ENCODE measurements at places on chromosomes 11 and 22.

- DNase-seq, result no peak
Measured at GRCh38 chr11:63793161-63793560, 20.1 kb upstream of the SPINDOC start.

GRCh38 chr11:72330131-72330727, 86.3 kb upstream of the PHOX2A start:
- no peak for DNase-seq

GRCh38 chr22:39205344-39206021, 39.3 kb downstream of the PDGFB start:
- peak; percentile 79 for DNase-seq

DNA sequence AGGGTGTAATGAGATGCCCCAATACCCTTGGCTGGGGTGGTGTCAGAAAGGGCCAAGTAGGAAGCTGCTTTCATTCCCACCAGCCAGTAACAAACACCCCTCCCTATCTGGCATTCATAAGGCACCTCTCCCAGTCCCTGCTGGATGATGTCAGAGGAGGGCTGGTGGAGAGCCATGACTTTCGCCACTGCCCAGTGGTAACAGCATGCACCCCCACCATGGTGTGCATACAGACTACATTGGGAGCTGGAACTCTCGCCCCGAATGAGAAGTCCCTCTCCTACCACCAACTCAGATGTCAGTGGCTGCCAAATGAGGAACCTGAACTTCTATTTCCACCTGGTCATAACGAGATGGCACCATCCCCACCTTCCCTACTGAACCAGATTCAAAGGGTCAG, 73.3 kb downstream of the SGSM3 start:
- no peak for DNase-seq

DNA sequence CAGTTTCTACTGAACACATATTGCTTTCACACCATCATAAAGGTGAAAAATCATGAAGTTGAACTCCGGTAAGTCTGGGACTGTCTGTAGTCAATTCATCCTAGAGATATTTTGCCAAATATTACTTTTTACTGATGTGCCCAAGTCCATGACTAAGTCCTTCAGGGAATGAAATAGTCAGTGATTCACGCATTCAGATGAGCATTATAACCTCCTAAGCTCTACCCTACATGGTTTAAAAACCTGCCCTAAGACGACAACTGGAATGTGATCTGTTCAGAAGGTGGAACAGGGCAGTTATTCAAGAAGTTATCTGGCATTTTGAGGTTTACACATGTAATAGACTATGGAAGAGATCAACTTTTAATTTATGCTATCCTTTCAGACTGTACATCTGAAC, 125.6 kb downstream of the TRPC6 start:
- DNase-seq, result no peak

GRCh38 chr22:23692598-23693291, 1.9 kb downstream of the RGL4 start:
- no peak for DNase-seq

DNA sequence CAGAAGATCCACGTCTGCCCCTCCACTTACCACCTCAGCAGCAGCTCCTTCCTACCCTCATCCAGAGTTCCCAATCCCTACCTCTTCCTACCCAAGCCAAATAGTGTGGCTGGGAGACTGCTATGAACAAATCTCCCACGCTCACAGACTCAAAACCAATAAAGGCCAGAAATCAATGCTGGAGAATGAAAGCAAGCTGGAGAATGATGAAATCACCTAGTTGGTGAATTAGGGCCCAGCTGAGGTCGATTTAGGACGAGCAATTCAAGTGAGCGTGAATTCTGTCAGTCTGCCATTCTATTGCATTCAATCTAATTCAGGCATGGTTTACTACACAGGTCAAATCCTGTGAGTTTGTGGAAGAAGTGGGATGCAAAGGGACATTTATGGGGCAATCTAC, 22.5 kb downstream of the COMMD9 start:
- no peak for DNase-seq

- peak; percentile 48 for DNase-seq
Measured at GRCh38 chr11:65857500-65857852, 504 bp downstream of the CFL1 start.

GRCh38 chr22:39979048-39979447, 15.7 kb upstream of the FAM83F start:
- no peak for DNase-seq

DNA sequence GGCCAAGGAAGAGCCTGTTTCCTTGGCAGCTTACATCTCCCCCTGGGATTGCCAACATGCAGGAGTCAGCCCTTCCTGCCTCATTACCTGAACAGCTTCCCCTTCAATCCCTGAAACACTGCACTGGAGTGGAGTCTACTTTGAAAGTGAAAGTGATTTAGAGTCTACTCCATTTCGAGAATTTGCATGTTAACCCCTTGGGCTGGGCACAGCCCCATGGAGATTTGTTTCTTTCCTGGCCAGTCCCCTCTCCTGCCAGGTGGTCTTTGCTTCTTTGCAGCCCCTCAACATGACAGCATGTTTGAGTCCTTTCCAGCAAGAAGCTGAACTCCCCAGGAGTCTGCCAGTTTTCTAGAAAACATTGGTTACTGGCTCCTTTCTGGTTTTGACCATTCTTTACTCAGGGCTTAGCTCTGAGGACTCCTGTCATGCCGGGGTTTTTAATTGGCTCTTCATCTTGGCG, 59.9 kb downstream of the TRAF6 start:
- DNase-seq, result no peak

DNA sequence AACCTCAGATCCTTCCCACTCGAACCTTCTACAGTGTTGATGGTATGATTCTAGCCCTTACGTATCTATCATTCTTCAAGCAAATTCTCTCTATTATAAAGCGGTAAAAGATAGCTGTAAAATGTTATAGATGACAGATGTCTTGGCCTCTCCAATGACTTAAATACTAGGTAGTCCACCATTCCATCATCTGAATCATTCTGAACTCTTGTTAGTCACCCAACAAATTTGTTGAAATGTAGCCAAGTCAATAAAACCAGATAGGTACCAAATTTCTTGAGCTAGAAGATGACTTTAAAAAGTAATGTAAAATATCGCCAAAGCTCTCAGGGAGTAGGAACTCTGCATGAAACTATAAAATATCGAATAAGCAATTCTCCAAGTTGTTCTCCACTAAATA, 32.6 kb upstream of the PICALM start:
- no peak for DNase-seq

DNA sequence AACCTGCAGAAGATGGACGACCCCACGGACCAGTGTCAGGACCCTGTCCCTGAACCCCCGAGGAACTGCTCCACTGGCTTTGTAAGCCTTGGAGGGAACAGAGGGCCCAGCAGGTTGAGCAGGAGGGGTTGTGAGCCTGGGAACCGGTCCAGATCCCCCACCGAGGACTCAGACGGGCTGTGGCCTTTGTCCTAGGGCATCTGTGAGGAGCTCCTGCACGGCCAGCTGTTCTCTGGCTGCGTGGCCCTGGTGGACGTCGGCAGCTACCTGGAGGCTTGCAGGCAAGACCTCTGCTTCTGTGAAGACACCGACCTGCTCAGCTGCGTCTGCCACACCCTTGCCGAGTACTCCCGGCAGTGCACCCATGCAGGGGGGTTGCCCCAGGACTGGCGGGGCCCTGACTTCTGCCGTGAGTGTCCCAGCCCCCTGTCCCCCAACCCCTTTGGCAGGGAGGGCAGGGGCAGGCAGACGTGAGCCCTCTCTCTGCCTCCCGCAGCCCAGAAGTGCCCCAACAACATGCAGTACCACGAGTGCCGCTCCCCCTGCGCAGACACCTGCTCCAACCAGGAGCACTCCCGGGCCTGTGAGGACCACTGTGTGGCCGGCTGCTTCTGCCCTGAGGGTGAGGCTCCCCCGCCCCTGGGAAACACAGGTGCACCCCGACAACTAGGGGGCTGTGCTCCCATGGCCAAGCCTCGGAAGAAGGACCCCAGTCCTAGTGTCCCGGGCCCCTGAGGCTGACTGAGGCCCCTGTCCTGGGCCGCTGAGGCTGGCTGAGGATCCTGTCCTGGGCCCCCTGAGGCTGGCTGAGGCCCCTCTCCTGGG, 6.4 kb downstream of the MUC5AC start:
- no peak for DNase-seq

DNA sequence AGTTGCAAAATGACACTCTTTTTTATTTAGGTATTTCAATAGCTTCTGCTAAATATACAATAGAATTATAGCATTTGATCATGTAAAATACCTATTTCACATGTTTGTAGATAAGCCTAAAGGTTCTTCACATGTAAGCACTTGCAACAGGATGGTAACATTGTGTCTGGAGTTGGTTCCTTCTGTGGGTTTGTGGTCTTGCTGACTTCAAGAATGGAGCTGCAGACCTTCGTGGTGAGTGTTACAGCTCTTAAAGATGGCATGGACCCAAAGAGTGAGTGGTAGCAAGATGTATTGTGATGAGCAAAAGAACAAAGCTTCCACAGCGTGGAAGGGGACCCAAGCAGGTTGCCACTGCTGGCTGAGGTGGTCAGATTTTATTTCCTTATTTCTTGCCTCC, 246.4 kb upstream of the PDGFD start:
- DNase-seq, result no peak

DNA sequence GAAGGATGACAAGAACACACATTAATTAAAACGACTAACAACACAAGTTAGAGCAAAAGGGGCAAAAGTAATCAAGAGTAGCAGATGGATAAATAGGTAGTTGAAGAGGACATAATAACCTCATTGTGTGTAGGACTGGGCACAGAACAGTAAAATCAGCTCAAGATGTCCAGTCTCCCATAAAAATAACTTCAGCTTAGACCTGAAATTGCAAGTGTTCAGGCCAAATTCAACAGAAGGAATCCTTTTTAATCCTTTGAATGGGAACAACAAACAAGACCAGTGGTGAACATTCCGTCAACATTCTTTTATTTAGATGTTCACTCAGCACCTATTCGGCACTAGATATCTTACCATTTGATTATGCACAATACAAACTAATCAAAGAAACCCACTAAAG, 4.4 kb downstream of the MTMR2 start:
- DNase-seq, result no peak

DNA sequence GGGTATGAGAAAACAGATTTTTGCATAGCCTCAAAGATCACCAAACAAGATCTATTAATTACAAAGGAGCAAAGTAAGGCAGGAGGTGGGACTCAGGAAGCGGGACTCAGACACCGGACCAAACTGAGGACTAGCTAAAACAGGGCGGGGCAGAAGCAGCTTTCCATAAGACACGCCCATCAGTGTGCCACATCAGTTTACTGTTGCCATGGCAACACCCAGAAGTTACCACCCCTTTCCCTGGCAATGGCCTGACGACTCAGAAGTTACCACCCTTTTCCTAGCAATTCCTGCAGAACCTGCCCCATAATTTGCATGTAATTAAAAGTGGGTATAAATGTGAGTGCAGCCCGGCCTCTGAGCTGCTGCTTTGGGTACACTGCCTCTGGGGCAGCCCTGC, 173.9 kb downstream of the SHANK2 start:
- DNase-seq, result peak; percentile 32

GRCh38 chr11:57459164-57460021, 935 bp upstream of the RTN4RL2 start:
- DNase-seq, result peak; percentile 16

DNA sequence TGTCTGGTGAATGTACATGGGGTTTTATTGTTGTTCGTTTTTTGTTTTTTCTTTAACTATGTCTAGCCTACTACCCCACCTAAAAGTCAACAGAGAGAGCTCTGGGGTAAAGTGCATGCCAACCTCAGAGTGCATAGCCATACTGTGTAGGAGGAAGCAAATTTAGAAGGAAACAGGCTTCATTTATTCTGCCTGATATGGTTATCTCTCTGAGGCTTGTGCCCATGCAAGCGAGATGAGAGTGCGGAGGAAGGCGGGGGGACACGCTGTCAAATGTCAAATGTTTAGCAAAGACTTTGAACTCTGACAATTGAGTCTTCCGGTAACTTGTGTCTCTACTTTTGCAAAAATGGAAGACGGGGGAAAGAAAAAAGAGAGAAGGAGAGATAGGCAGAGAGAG, 295.5 kb downstream of the ETS1 start:
- no peak for DNase-seq

DNA sequence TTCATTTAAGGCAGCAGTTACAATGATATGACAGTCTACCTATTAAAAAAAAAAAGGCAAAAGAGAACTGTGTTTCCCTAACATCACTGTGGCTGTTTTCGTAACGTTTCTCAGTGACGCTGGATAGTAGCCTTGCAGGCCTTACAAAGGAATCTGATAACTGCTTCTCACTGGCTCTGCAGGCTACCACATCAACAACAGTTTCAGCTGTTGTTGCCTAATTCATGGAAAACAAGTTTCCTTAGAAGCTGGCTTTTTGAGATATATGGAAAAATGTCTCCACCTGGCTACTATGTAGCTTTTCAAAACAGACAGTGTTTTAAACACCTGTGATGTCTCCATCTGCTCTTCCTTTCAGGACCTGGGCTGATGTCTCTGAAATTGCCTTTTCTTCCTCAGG, 3.8 kb downstream of the OR51V1 start:
- no peak for DNase-seq

GRCh38 chr11:45538939-45539338, 126.5 kb downstream of the CHST1 start:
- DNase-seq, result no peak

GRCh38 chr22:30015846-30016245, 64.4 kb upstream of the HORMAD2 start:
- no peak for DNase-seq

- no peak for DNase-seq
Measured at GRCh38 chr22:18909556-18909955, 3.4 kb downstream of the DGCR6 start.

DNA sequence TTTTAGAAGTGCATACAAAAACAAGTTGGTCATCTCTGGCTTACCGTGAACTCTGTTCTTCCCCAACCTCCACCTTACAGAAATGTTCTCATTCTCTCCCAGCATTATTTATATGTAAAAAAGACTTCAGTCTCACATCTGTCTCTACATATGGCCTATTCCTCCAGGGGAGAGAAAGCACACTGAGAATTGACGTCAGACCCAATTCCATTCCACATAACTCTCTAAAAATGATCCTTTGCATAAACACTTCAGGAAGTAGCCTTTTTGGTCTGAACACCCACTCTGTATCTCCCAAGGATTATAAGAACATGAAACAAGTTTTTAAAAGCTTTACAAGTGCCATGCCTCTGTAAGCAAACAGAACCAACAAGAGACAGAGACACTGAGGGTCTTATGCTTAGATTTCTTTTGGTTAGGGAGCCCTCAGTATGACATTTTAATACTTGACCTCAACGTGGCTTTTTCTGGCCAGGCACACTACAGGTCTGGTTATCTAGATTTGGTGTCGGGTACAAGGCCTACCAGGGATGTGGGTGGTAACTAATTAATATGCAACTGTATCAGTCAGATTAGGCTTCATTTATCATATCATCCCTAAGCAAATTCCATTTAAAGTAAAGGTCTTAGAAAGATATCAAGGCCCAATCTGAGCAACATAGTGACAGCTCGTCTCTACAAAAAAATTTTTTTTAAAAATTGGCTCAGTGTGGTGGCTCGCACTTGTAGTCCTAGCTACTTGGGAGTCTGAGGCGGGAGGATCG, 48.5 kb upstream of the PPP2R1B start:
- no peak for DNase-seq

DNA sequence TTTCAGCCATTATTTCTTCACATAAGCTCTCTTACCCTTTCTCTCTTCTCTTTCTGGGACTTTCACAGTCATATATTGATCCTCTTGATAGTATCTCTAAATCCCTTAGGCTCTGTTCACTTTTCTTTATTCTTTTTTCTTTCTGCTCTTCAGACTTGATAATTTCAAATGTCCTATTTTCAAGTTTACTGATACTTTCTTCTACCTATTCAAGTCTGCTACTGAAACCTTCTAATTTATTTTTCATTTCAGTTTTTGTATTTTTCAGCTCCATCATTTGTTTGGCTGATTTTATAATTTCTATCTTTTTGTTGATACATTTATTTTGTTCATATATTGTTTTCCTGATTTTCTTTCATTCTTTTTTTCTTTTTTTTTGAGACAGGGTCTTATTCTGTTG, 79.1 kb downstream of the SNX19 start:
- DNase-seq, result no peak

All from Caki2 (cell line).